ENCODE measurements at places on chromosomes 7 and 10.

DNA sequence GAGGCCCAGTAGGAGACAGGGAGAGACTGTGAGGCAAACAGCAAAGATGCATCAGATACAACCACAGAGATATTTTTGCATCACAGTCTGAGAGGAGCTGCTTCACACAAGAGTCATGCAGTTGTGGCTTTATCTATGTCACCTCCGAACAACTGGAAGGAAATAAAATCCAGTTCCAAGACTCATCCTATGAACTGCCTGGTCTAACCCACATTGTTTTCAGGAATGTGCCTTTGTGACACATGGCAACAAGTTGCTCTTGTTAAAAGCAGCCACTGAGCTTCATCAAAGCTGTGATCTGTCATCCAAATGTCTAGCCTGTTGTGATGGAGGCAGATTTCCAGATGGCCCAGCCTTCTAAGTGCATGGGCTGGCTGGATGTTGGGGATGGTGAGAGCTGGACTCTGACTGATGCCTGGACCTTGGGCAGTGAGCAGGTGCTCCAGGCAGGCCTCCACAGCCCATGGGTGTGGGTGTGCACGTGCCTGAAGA, 255.0 kb downstream of the BMPER start:
- DNase-seq = no peak

DNA sequence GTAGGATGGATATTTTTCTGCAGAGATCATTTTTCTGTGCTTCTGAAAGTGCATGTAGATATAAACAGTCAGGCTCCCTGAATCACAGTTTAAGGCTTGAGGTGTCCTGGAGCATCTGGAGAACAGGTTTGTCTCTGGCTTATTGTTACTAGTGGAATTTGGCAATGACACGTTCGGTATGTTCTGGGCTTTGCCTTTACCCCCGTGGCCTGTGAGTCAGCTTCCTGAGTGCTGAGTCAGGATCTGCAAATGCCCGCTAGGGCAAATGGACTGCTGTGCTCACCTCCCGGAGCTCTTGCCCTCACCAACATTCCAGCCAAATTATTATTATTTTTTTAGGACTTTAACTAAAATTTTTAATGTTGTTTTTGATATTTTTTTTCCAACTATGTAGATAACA, 192.5 kb upstream of the PRSS1 start:
- DNase-seq = no peak

DNA sequence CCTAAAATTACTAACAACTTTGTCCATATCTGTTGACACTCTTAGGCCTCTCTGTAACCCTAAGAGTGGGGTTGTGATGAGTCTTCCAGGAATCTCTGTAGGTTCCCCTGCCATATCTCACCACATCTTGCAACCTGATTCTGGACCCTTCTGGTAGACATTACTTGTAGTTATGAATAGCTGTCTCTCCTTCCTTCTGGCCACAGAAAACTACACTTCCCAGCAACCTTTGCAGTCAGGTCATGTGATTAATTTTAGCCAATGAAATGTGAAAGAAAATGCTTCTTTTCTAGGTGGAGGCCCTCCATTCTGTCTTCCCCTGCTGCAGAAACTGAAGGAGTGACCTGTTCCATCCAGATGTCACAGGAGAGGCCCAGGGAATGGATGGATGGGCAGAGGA, 147.6 kb upstream of the AOAH start:
- peak; percentile 11 for DNase-seq

GRCh38 chr7:45052011-45052410, 36.8 kb downstream of the NACAD start:
- DNase-seq = no peak

GRCh38 chr10:23474626-23475025, 35.8 kb downstream of the OTUD1 start:
- no peak for DNase-seq

DNA sequence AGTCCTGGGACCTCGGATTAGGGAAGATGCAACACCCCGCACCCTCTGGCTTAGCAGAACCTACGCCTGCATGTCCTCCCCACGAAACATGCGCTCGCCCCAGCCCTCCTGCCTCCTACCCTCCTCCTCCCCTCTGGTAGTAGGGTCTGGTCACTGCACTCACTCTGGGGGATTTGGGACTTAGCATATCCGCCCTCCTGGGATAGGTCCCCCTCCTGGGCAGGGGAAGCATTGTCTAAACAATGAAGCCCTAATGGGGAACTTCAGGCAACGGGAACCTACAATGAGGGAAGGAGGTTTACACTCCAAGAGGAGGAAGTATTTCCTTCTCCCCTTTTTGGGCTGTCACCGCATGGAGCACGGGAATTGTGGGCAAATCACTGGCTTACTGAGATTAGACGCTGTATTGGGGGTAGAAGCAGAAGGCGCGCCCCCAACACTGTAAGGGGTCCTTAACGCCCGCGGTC, 892 bp downstream of the CRHR2 start:
- no peak for DNase-seq

DNA sequence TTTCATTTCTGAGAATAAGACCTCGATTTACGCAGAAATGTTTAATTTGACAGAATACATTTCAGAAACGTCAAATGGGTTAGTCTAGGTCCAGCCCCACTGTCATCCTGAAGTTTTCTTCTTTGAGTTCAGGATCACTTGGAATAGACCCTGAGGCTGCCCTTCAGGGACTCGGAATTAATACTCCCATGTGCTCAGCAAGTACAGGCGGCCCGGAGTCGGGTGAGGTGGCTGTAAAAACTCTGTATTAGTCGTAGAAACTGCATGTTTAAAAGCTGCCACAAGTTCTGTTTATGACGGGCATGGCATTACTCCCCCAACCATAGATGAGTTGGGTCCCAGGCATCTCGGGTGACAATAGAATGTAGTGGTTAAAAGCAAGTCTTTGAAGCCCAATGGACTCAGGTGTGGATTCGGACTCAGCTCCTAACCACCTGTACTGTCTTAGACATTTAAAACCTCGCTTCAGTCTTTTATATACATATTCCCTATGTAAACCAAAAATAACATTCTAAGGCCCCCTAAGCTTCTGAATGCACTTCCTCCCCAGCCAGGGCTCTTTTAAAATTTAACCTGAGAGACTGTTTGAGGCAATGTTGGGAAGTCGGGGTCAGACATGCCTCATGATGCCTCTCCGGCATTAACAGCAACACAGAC, 216.3 kb downstream of the ADARB2 start:
- DNase-seq = no peak

- DNase-seq = no peak
Measured at GRCh38 chr10:77361831-77362230, 275.8 kb downstream of the KCNMA1 start.

DNA sequence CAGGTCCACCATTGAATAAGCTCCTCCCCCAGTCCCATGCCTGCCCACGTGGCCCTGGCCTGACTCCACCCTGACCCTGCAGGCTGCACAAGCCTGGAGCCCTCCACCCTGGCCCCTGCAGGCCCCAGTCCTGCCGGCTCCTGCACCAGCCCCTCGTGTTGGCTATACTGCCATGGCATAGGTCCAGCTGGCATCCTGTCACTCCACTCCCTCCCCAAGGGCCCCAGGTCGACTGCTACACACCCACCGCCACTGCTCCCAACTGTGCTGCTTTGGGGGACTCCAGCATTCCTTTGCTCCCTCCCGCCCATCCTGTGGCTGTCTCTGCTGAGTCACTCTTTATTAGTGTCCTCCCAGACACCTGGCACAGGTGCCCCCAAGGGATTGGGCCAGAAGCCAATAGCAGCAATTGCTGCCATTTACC, 32.4 kb upstream of the HSPA12A start:
- no peak for DNase-seq

GRCh38 chr10:112945811-112946210, 4.2 kb upstream of the TCF7L2 start:
- DNase-seq = no peak

All from naive thymus-derived CD8-positive, alpha-beta T cell (primary cell).